ENCODE measurements at places on chromosomes 7 and 10. TPM values are rescaled to one million over a fixed set of nuclear protein-coding genes. Genes with fewer than 3 reads are reported as not detected.
A peak's percentile ranks its signal among the peaks of the same experiment; 100 is the strongest.

GRCh38 chr10:51251110-51251509 is 176.8 kb downstream of the PRKG1 start:
- H3K4me3 ChIP-seq = no peak overlapping the region
- no peak overlapping the region for H3K27ac ChIP-seq
- H3K4me1 ChIP-seq = peaks cover 9% of the 10 kb centered on the region
- H3K27me3 ChIP-seq = no peaks in the 10 kb centered on the region
- no peak for DNase-seq

DNA sequence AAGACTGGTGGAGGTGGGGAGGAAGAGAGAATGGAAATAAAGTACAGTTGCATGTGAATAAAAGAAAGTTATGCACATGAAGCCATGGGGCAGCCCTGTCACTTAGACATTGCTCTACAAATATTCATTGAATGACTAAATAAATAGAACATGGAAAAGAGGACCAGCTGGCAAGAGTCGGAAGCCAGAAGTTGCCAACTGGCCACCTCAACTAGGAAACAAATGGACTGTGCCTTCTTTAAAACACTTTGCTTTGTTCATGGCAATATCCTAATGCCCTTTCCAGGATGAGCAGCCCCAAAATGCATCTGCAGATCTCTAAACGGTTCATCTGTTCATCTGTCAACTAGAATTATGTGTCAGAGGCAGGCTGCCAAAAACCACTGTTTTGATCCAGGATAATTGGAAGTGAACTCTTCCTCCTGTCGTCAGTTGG is 157.3 kb downstream of the NOC3L start:
- H3K36me3 ChIP-seq = no peaks in the 10 kb centered on the region
- DNase-seq = no peak
- no peaks in the 10 kb centered on the region for H3K27me3 ChIP-seq
- H3K4me1 ChIP-seq = peaks cover 7% of the 10 kb centered on the region
- H3K4me3 ChIP-seq = no peak overlapping the region

DNA sequence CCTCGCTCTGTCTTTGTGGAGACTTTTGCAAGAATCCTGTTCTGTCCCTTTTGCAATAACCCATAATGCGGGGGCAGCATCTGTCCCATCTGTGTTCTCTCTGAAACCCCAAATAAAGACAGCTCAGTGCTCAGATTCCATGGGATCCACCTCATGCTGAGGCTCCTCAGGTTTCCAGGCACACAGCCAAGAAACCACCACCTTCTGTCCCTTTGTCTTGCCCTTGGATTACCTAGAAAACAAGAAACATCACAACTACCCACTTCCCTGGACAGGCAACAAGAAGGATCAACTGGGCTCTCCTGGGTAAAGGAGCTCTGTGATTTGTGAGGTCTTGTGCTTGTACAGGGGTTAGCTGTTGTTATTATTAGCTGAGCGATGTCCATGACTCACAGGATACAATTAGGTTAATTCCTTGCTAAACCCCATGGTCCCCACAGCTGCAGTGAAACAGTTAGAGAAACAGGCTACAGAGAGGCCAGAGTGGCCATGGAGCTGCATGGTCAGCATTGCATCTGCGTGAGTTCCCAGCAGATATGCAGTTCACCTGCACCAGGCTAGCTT is 50.2 kb downstream of the CXCL12 start:
- peak overlapping the region; percentile 9 for H3K27ac ChIP-seq
- H3K4me1 ChIP-seq = no peaks in the 10 kb centered on the region
- H3K27me3 ChIP-seq = no peaks in the 10 kb centered on the region

- no peaks in the 10 kb centered on the region for H3K36me3 ChIP-seq
- peak overlapping the region; percentile 54 for H3K27ac ChIP-seq
- no peaks in the 10 kb centered on the region for H3K27me3 ChIP-seq
- DNase-seq = no peak
- peaks cover 72% of the 10 kb centered on the region for H3K4me1 ChIP-seq
These were observed 40.6 kb downstream of the SYPL1 start for GRCh38 chr7:106071356-106071998.

DNA sequence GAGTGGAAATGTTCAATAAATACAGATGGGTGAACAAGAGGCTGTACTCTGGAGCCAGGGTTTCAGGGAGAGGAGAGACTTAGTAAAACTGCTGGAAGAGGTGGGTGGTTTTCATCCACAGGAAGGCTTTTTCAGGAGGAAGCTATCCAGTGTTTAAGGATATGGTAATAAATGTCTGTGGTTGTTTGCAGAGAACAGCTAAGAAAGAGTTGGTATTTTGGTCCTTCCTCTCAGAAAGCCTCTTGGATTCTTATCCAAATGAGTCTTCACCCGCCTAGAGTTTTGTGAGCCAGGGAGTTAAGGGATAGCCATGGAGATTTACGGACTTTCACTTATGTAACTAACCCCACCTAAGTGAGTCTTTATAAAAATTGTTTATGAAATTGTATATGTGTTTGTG is 95.7 kb downstream of the GNAI1 start:
- peaks cover 1% of the 10 kb centered on the region for H3K4me1 ChIP-seq
- H3K27me3 ChIP-seq = no peaks in the 10 kb centered on the region
- H3K36me3 ChIP-seq = no peaks in the 10 kb centered on the region
- DNase-seq = no peak
- no peak overlapping the region for H3K27ac ChIP-seq

GRCh38 chr7:101862280-101863220 is 45.1 kb downstream of the CUX1 start:
- no peak overlapping the region for H3K4me3 ChIP-seq
- no peaks in the 10 kb centered on the region for H3K27me3 ChIP-seq
- no peaks in the 10 kb centered on the region for H3K36me3 ChIP-seq
- DNase-seq = no peak
- no peak overlapping the region for H3K27ac ChIP-seq

DNA sequence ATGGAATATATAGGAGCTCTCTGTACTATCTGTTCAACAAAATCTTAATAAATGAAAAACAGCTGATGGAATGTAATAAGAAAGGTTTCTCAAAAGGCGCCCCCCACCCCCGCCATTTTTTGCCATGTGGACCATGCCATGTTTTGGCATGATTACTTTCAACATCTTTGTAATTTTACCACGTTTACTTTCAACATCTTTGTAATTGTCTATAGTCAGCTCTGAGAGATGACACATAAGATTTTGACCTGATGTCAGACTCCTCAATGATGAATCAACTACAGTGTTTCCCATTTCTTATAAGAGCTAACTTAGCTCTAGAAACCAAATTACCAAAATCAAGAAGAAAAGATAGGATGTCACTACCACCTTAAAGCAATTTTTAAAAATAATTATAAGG is 144.9 kb upstream of the AHR start:
- H3K4me1 ChIP-seq = no peaks in the 10 kb centered on the region
- DNase-seq = no peak
- H3K4me3 ChIP-seq = no peak overlapping the region
- no peaks in the 10 kb centered on the region for H3K36me3 ChIP-seq
- H3K27ac ChIP-seq = no peak overlapping the region

- H3K36me3 ChIP-seq = no peaks in the 10 kb centered on the region
- H3K4me3 ChIP-seq = no peak overlapping the region
- H3K27ac ChIP-seq = no peak overlapping the region
- H3K27me3 ChIP-seq = no peaks in the 10 kb centered on the region
These were observed 845.9 kb downstream of the PCDH15 start for GRCh38 chr10:53955091-53955490.

GRCh38 chr10:104020020-104020419 is 53.1 kb downstream of the SLK start:
- no peak for DNase-seq
- H3K27ac ChIP-seq = no peak overlapping the region
- H3K27me3 ChIP-seq = no peaks in the 10 kb centered on the region
- H3K4me3 ChIP-seq = no peak overlapping the region

DNA sequence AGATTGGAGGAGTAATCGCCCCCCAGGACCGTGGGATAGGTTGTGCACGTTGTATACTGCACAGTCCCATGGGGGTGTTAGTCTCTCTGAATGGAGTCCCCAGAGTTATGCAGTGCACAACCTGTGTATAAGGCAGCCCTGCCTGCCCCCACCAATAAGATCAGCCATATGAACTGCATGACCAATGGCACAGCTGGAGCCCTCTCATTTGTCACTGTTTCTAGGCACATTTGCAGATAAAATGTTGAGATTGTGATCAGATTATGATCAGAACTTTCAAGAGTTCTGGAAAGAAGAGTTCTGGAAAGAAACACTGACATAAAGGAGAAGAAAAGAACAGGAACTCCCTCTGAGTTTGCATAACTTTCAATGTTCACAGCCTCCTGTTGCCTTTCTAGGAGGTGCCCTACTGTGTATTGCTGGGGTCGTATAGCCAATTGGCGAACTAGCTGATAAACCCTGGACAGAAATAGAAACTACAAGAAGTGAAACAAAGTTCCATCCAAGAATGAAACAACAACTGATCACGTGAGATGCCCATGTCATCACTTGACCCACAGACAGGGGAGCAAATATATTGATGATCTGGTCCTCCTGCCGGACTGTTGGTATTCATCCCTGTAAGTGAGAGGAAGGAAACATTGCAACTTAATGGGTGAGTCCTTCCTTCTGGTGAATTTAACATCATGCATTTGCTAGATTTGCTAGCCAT is 49.6 kb upstream of the TOMM7 start:
- no peaks in the 10 kb centered on the region for H3K36me3 ChIP-seq
- H3K27ac ChIP-seq = no peak overlapping the region
- H3K4me1 ChIP-seq = no peaks in the 10 kb centered on the region
- no peaks in the 10 kb centered on the region for H3K27me3 ChIP-seq
- no peak for DNase-seq
- no peak overlapping the region for H3K4me3 ChIP-seq

- peaks cover 51% of the 10 kb centered on the region for H3K4me1 ChIP-seq
- no peak for DNase-seq
- no peak overlapping the region for H3K4me3 ChIP-seq
- H3K36me3 ChIP-seq = no peaks in the 10 kb centered on the region
These were observed 2.0 kb upstream of the ITGB1 start for GRCh38 chr10:32960022-32960421.

DNA sequence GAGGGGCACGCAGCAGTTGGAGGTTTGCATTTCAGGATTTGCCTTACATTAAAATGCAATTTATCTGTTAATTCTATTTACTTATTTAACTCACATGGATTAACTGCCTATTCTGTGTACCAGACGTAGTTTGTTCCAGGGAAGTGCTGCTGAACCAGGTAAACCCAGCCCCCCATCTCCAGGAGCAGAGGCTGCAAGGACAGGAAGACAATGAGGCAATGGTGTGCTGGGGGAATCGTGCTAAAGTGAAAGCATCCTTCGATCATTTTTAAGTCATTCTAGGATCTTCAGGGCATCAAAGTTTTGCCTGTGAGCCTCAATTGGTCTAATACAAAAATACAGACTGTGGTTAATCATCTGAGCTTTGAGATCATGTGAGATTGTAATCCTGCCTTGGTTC is 166.4 kb downstream of the DNAJB6 start:
- H3K4me3 ChIP-seq = peak overlapping the region; percentile 4
- no peak overlapping the region for H3K27ac ChIP-seq
- H3K36me3 ChIP-seq = no peaks in the 10 kb centered on the region
- H3K27me3 ChIP-seq = no peaks in the 10 kb centered on the region
- DNase-seq = no peak
- H3K4me1 ChIP-seq = no peaks in the 10 kb centered on the region

DNA sequence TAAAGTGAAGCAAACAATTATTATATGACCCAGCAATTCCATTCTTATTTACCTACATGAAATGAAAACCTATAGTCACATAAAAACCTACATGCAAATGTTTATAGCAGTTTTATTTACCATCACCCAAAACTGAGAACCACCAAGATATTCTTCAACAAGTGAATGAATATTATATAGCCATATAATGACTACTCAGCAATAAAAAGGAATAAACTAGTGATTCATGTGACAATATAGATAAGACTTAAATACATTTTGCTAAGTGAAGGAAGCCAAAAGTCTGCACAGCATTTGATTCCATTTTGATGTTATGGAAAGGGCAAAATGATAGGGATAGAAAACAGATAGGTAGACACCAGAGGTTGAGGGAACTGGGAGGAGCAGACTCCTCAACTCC is 31.7 kb downstream of the PODXL start:
- DNase-seq = no peak
- H3K36me3 ChIP-seq = no peaks in the 10 kb centered on the region
- no peaks in the 10 kb centered on the region for H3K4me1 ChIP-seq
- no peak overlapping the region for H3K27ac ChIP-seq
- H3K4me3 ChIP-seq = no peak overlapping the region

DNA sequence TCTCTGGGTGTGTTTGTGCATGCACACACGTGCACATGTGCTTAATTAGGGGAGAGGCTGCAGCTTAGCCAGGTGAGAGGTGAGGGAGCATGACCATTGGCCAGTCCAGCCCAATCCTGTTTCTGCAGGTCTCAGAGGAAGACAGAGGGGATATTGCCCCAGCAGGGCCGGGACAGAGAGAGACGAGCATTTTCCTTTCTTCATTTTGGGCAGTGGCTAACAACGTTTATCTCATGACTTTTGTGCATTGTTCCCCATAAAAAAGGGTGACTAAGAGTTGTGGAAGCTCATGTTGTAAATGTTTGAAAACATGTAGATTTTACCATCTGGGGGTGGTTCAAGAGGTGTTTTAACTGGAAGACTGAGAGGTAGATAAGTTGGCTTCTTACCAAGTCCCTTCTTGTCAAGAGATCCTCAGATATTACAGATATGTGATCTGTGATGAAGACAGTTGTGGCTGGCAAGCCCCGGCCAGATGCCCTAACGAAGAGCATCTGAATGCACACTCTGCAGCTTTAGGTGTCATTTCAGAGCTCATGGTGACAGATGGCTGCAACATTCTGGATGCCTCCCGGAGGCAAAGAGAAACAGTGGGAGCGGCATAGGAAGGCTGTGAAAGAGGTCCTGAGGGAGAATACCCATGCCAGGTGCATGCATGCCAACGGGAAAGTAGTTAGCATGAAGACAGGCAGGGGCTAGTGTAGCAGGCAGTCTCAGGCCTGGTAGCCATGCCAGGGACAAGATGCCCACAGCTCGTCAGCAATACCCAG is 16.7 kb upstream of the DMBT1 start:
- H3K27me3 ChIP-seq = no peaks in the 10 kb centered on the region
- no peaks in the 10 kb centered on the region for H3K36me3 ChIP-seq

GRCh38 chr10:34413756-34414587 is 401.1 kb downstream of the PARD3 start:
- H3K4me3 ChIP-seq = no peak overlapping the region
- H3K27ac ChIP-seq = no peak overlapping the region
- no peaks in the 10 kb centered on the region for H3K4me1 ChIP-seq
- DNase-seq = no peak
- no peaks in the 10 kb centered on the region for H3K36me3 ChIP-seq

DNA sequence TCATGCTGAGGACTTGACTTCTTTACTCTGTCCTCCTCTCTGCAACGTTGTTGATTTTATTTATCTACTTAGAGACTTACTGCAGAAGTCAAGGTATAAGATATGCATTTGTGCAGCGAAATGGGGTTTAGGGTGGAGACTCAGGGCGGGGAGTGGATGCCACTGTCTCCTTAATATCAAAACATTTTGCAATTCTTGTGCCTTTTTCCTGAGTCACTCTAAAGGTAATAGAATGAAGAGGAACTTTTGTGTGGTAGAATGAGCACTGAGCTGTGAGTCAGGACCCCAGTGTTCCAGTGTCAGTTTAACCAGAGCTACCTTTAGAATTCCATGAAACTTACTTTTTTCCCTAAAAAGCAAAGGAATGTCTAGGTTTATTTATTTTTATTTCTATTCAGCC is 78.2 kb downstream of the VTI1A start:
- H3K27me3 ChIP-seq = no peaks in the 10 kb centered on the region
- H3K36me3 ChIP-seq = no peaks in the 10 kb centered on the region
- no peak overlapping the region for H3K27ac ChIP-seq
- DNase-seq = no peak
- H3K4me3 ChIP-seq = no peak overlapping the region
- H3K4me1 ChIP-seq = peaks cover 5% of the 10 kb centered on the region

GJD4 gene
- not detected for total RNA-seq

UCN3 gene
- total RNA-seq = not detected

FGFBP3 gene
- 0.74 TPM for total RNA-seq

DNAJC12 gene
- 2.7 TPM for total RNA-seq

A1CF gene
- total RNA-seq = not detected

PDK4 gene
- total RNA-seq = 399 TPM

ECD gene
- 26.5 TPM for total RNA-seq

Measured in vagina (tissue), 2 donors.